Posterior vena cava (tissue), 2 donors: ENCODE measurements at places on chromosomes 2 and 18. TPM values are rescaled to one million over a fixed set of nuclear protein-coding genes. Genes with fewer than 3 reads are reported as not detected.

DNA sequence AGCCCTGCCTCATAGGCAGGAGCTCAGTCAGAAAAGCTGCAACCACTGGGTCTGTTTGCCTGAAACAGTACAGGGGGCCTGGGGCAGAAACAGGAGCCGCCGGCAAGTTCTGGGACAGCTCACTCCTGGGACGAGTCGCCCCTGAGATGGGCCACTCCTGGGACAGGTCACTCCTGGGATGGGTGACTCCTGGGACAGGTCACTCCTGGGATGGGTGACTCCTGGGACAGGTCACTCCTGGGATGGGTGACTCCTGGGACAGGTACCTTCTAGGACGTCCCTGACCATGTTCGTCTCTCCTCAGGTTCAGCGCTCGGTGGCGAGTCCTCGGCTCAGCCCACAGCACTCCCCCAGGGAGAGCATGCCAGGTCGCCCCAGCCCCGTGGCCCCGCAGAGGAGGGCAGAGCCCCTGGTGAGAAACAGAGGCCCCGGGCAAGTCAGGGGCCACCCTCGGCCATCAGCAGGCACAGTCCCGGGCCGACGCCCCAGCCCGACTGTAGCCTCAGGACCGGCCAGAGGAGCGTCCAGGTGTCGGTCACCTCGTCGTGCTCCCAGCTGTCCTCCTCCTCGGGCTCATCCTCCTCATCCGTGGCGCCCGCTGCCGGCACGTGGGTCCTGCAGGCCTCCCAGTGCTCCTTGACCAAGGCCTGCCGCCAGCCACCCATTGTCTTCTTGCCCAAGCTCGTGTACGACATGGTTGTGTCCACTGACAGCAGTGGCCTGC, 51.8 kb downstream of the NTSR2 start:
- peak; percentile 80 for DNase-seq

CHRND gene
- not detected for total RNA-seq

LYG1 gene
- total RNA-seq: 0.97 TPM

- DNase-seq: no peak
Measured at GRCh38 chr2:81235601-81236000, 931.0 kb upstream of the LRRTM1 start.

GRCh38 chr2:202541137-202541536, 93.6 kb upstream of the FAM117B start:
- no peak for DNase-seq

DNA sequence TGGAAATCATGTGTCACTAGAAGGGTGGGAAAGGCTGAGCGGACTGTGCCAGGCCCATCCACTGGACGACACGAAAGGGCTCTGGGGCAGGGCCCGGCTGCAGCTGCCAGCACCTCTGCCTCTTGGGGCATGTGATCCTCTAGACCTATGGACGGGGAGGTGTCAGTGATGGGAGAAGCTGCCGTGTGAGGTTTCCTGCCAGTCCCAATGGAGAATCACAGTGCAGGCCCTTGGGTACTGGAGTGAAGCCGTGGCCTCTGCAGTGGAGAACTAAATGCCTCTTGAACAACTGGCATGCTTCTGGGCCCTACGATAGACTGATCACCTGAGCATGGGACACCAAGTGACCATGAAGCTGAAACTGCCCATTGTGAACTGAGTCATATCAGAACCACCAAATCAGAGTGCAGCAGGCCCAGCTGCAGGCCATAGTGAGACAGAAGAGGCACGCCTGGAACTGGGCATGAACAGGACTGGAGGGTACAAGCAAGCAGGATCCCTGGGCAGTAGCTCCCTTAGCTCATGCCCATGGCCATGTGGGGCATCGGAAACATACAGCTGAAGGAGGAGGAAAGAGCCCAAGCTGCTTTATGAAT, 18.8 kb upstream of the RHOB start:
- DNase-seq: peak; percentile 58

GRCh38 chr2:68925295-68925896, 27.3 kb downstream of the GKN2 start:
- DNase-seq: no peak

DNA sequence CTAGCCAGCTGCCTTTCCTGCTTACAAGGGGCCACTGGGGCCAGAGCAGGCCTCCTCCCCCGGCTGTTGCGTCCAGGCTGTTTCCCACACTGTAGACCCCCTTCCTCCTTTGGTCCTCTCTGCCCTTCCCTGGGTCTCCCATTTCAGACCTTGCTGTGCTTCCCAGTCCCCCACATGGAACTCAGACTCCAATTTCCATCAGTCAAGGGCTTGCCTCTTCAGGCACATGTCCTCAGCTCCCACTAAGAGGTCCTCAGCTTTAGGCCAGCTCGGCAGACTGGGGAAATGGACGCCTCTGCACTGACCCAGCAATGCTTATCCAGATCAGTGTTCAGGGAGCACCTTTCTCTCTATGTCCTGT, 98.0 kb upstream of the BZW1 start:
- no peak for DNase-seq

- no peak for DNase-seq
Measured at GRCh38 chr2:100057901-100058261, 84.5 kb downstream of the AFF3 start.

DNA sequence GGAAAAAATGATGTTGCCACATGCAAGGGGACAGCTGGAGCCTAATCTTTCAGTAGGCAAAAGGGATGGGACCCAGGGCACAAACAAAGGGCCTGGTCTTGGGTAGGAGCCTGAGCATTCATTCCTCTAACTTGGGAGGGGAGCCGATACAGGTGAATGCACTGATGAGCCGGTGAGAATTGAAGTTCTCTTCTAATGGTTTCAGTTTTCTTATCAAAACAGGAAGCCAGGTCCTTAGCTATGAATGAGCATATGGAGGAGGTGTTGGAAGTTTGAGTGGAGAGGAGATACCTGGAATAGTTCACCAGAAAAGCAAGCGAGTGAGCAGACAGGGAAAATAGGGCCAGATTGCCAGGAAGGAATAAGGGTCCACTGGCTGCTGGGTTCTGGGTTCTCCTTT, 10.1 kb downstream of the DPP4 start:
- no peak for DNase-seq

DNA sequence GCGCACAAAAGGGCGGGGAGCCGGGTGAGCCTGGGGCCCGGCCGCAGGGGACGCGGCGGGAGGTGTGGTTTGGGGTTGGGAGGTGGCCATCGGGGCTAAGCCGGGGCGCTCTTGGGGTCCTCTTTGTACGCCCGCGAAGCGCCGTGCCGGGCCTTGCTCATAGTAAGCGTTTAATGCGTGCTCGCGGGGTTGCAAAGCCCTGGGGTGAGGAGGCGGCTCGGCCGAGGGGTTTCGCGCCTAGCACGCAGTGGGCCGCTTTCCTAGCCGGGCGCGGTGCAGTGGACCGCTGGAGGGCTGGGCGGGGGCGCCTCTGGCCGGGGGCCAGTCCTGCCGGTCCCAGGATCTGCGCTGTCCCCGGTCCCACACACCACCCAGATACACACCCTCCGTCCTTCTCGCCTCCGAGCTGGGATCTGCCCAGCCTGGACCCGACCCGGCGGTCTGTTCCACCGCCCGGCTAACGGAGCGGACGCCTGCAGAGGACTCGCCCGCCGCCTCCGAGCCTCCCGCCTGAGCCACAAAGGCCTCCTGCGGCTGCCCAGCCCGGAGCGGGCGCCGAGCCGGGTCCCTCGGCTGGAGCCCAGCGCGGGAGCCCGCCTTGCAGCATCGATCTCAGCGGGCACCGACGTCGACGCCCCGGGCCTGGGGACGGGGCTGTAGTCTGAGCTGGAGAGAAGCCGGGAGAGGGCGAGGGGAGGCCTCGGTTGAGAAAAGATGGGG, 564 bp downstream of the DPYSL5 start:
- DNase-seq: peak; percentile 80

- DNase-seq: no peak
Measured at GRCh38 chr18:4236940-4237663, 218.0 kb downstream of the DLGAP1 start.

SPEG gene
- total RNA-seq: 217 TPM

SP140 gene
- 2.3 TPM for total RNA-seq

DNA sequence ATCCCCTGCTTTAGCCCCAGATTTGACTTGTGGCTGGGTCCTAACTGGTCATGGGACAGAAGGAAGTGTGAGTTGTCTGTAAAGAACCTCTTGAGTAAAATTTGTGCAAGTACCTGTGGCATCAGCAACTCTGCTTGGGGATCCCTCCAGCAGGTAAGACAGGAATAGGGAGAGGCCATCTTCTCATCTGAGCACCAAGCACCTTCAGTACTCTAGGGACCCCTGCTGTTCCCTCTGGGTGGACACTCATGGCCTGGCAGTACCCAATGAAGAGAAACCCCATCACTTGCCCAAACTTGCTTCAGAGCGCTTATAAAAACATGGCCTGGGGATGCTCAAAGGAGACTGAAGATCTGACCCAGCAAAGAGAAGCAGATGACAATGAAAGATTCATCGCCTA, 297.8 kb downstream of the SP3 start:
- DNase-seq: no peak

DNA sequence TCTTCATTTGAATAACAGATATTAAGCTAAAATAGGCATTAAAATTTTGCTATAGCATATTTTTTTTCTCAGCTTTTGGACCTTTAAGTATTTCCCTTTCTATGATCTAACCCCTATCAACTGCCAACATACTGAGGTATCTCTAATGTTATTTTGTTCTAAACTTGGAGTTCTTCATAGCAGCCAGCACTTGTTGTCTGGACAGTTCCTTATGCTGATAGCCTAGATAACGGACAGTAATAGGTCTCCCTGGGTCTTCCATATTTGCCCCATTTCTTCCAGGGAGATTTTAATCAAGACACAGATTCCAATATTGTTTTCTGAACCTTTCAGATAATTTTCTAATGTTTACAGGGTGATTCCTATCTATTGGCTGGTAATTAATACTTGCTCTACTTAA, 475.8 kb upstream of the MAP2 start:
- no peak for DNase-seq

DNA sequence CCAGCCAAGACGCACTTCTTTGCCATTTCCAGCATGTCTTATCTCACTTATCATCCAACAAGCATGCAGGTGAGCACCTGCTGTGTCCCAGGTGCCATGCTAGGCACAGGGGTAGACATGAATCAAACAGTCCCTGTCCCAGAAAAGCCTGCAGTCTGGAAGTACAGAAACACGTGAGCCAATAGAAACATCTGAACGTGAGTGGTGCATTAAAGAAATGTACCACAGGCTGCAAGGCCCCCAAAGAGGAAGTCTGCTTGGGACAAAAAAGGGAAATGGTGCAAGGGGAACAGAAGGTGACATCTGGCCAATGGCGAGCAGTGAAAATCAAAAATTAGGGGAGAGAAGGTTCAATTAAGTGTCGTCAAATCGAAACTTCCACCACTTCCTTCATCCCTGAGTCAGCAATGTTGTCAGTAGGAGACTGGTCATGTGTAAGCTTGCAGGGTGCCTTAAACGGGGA, 17.6 kb upstream of the TMEM247 start:
- no peak for DNase-seq

GRCh38 chr2:233867993-233868532, at the start of gene MSL3B:
MSL3B (minus strand) TSS chr2:233868386.
- peak; percentile 85 for DNase-seq

DNA sequence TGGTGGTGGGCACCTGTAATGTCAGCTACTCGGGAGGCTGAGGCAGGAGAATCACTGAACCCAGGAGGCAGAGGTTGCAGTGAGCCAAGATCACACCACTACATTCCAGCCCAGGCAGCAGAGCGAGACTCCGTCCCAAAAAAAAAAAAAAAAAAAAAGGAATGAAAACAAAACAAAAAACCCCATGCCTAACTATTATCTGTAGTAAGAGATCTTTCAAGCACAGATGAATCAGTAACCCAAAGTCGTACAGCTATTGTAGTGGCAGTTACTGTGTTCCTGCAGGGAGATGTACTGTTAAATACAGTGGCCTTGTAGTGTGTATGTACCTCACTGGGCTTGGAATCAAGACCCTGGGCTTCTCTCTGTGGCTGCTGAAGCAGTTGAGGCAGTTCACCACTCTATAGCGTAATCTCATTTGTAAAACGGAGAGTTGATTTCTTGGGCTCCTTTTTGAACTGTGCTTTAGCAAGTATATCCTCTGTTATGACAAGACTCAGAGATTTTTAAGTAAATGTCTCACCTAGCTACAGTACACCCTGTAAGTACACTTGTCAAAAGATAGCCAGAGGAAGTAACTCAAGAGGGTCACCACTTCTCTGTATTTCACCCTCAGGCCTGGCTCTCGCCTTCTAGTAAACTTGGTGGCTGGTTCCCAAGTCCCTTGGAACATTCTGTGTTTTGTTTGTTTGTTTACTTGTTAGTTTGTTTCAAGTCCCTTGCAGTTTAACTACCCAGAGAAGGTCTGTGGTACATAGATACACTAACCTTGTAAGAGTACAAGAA, 109.6 kb upstream of the FOSL2 start:
- no peak for DNase-seq

ARHGEF33 gene
- 1.1 TPM for total RNA-seq

GRCh38 chr2:66434679-66435548, at the start of gene MEIS1:
MEIS1 (plus strand) TSS chr2:66435125; CDS start chr2:66435857, 732 bp downstream.
- DNase-seq: peak; percentile 96

DNA sequence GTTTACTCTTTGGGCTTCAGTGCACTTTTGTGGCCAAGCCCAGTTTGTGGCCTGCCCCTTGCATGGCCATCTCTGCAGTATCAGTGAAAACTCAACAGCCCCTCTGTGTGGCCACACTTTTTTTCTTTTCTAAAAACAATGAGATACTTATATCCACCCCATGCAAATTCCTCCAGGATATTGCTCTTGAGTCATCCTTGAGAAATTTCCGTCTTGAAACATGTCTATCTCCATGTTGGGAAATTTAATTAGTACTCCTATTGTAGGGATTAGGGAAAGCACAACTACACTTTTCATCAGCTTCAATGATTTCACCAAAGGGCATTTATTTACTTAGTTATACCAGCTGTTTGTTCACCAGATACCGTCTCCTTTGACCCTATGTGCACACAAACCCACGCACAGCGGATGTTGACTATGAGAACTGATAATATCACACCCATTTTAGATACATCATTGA, 993.1 kb downstream of the TSN start:
- no peak for DNase-seq

DNA sequence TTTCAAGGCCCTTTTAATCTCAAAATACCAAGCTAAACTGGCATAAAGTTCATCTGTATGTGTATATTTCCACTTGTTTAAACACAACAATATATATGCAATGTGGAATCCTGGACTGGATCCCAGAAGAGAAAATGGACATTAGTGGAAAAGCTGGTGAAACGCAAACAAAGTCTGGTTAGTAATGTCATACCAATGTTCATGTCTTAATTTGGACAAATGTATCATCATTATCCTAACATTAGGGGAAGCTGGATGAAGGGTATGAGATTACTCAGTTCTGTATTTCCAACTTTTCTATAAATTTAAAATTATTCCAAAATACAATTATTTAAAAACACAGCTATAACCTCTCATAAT, 3.8 kb downstream of the SP3 start:
- no peak for DNase-seq

ANKRD30B gene
- total RNA-seq: not detected

DNA sequence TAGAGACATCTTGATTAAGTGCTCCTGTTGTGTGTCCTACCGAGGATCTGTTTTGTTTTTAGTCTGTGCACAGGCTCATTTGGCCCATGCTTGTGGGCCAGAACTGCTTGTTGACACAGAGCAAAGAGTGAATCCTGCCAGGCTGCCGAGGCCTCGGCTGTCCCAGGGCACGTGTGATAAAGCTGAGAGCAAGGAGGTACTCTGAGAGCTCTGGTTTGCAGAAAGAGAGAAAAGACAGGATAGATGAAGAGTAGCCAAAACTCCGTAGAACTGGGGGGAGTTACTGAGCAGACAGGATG, 175.1 kb downstream of the FAM210A start:
- peak; percentile 63 for DNase-seq

GRCh38 chr2:231621051-231621879, 28.6 kb downstream of the TEX44 start:
- DNase-seq: no peak

- no peak for DNase-seq
Measured at GRCh38 chr2:67948506-67948905, 114.3 kb downstream of the C1D start.
